ENCODE measurements at places on chromosomes 3 and 15.

GRCh38 chr15:52797625-52798501 is 7.7 kb upstream of the ONECUT1 start:
- no peak for DNase-seq

GRCh38 chr15:71055461-71055860 is 59.8 kb upstream of the THSD4 start:
- DNase-seq, result no peak

- DNase-seq, result no peak
Observed at GRCh38 chr15:85439996-85440395, 59.6 kb downstream of the AKAP13 start.

DNA sequence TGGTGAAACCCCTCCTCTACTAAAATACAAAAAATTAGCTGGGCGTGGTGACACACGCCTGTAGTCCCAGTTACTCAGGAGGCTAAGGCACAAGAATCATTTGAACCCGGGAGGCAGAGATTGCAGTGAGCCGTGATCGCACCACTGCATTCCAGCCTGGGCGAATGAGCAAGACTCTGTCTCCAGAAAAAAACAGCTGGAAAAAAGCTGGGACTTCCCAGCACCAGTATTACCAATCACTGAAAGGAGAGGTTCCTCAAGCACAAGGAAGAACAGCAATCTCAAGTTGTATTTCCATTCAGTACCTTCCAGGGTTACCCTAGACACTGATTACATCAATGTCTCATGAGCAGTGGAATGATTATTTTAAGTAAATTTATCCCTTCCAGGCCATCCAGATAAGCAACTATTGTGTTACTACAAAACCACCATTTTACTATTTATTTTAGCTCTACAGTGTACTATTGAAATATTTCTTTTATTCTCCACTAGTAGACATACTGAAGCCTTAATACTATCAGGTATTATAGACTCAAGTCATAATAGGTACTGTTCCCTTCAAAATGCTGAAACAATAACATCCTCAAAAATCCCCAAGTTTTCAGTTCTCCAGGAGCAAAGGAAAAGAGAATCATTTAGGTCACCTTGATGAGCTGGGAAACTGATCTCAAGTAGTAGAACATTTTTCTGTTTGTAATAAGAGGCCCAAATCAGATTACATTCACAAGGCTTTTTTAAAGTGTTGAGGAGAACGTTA is 54.8 kb upstream of the VGLL4 start:
- DNase-seq, result no peak

GRCh38 chr15:96346409-96346970 is 16.0 kb downstream of the NR2F2 start:
- no peak for DNase-seq

GRCh38 chr3:53194210-53195065 is 33.4 kb downstream of the PRKCD start:
- no peak for DNase-seq

GRCh38 chr3:185724761-185725160 is 100.1 kb downstream of the IGF2BP2 start:
- DNase-seq, result no peak

DNA sequence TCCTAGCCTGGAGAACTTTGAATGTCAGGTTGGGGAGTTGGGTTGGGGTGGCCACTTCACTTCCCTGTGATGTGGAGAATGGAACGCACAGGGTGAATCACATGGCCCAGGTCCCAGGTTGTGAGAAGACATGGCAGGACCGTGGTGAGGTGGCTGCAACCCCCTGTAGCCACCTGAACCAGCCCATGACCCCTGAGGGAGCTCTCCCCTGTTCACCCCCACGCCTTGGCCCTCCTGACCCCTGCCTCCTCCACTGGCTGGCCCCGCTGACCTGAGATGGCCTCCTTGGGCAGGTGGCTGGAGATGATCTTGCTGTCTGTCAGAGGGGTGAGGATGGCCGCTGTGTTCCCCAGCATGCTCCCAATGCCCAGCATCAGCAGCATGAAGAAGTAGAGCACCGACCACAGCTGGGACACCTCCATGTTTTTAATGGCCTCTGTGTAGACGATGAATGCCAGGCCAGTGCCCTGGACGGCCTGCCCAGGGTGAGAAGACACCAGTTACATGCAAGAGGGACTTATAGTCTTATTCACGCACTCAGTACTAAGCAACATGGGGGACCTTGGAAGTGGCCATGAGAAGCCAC is 31.0 kb downstream of the SLC6A20 start:
- DNase-seq, result no peak

- no peak for DNase-seq
Observed at GRCh38 chr3:171239757-171240503, 213.4 kb upstream of the SLC2A2 start.

DNA sequence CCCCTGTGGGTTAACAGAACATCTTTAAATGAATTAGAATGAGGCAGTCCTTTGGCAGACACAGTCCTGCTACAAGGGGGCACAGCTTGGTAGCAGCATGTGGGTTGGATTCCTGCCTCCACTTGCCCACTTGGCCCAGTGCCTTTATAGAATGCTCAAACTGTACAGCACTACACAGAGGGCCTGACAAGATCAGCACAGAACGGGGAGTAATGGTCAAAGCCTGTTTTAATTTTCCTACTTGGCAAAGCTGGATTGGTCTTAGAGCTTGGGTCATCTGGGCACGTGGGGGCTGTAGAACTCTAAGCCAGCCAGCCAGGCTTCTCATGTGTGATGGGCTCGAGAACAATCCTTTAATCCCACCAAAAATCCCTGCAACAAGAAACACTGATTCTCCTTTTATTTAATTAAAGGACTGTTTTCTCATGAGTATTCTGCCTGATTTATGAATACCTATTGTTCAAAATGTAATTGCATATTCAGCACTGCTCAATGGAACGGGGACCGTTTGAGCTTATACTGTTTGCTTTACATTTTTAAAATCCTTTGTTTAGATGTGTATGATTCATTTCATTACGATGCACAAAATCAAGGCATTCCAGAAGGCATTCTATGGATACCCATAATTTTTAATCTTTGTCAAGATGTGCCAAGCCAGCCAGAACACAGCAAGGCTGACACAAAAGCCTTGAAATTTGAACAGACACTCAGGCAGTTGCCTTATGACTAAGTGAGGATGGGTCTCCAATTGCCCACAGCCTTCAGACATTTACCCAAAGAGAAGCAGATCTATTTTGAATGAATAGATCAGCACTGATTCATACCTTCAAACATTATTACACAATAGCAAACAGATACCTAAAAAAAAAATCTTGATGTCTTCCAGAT is 249.3 kb upstream of the TGFBR2 start:
- DNase-seq, result no peak

- DNase-seq, result no peak
Observed at GRCh38 chr3:83821506-83821905, 1137.3 kb upstream of the CADM2 start.

GRCh38 chr3:193828477-193828876 is 235.5 kb downstream of the OPA1 start:
- DNase-seq, result no peak

DNA sequence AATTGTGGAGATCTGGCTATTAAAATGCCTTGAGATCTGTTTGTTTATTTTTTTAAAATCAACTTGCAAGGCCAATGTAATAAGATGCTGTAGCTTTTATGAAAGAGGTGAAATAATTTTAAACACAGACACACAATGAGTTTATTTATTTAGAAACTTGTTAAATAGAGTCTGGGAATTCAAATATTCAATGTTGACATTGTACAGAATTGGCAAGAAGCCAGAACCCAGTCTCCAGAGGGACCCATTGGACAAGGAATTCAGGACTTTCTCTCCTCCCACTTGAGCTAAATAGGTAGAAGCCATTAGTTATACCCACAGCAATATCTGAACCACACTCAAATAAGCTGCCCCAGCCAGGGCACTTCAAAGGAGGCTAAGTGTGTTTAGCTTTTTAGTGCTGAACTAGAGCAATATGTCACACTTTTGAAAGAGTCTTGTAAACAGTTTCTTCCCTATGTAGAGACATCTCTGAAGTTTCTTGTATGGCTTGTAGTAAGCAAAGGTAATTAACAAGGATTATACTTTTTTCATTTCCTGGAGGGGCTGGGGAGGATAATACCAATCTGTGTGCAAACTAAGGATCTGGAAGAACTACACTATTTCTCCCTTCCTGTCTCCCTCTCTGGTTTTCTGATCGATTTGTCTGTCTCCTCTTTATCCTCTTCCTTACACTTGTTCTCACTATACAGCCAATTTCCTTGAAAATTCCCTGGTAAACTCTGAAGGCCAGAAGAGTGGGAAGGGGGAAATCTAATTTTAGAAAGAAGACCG is 6.0 kb downstream of the MECOM start:
- DNase-seq, result no peak

- DNase-seq, result no peak
Observed at GRCh38 chr15:62777671-62778070, 264.9 kb upstream of the TPM1 start.

GRCh38 chr15:27934782-27935181 is 164.3 kb downstream of the OCA2 start:
- DNase-seq, result no peak

GRCh38 chr3:37986479-37987314 is 3.9 kb upstream of the VILL start:
- no peak for DNase-seq

DNA sequence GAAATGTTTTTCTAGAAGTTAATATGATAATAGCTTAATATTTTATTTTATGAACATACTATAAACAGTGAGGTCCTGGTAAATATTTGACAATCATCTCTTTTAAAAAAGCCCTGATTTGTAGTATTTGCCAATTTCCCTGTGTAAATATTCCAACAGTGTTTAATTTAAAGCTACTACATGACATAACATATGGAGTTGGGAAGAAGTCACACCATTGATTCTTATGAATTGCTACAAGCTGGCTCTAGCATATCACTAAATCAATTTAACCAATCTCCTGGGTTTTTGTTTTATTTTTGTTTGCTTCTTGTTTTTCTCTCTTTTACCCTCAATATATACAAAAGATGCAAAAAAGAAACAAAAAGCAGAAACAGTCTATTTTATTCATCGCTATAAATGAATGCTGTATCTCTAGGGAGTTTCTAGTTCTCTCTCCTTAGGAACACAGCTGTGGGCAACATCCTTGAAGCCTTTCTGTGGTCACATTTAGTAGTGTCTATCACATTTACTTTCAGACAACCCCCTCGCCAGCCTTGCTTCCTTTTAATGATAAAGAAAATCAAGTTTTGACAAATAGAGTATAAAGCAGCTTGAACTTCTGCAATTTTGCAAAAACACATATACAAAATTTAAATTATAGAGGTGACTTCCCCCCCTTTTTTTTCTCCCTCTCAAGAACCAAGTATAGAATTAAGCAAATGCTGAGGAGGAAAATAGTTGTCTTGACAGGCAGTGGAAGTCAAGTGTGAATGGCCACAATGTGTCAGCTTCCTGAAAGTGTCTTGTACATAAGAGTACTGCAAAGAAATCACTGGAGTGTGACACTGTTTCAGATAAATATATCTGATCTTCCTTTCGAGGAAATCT is 21.4 kb downstream of the CCR1 start:
- no peak for DNase-seq

DNA sequence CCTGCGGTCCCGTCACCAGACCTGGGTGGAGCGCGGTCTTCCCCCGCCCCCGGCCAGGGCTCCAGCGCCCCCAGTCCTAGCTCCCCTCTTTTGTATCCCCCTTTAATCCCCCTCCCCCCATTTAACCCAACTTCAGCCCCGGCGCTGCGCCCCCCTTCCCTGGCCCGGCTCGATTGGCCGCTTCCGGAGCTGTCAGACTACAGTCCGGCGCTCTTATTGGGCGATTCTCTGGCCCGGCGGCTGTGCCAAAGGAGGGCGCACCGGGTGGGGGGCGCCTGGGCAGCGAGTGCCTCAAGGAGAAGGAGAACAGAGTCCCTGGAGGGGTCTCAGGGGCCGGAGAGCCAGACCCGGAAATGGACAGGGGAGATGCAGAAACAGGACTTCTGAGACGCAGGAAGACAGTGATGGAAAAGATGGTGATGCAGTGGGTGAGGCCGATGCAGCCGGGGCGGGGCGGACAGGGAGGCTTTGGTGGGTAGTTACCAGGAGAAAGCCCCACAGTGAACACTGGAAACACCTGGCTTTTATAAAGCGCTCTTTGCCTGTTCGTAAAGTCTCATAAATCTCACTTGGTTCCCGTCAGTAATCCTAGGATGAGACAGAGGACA is 1.2 kb upstream of the ADCY5 start:
- DNase-seq, result no peak

DNA sequence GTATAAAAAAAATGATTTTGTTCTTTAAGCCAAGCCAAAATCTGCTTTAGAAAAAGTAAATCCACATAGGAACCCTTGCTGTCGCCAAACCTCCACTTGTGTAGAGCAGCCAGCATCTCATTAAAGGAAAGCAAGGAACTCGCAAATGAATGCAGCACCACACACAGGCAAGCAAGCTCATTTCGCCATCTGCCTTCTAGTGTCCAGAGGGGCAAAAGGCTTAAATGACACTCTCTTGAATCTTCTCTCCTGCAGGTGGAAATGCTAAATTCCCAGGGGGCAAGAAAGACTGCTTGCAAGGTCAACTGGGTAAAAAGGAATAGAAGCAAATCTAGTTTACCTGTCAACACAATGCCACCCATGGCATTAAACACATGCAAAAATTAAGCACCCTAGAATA is 2.4 kb downstream of the MB21D2 start:
- no peak for DNase-seq

DNA sequence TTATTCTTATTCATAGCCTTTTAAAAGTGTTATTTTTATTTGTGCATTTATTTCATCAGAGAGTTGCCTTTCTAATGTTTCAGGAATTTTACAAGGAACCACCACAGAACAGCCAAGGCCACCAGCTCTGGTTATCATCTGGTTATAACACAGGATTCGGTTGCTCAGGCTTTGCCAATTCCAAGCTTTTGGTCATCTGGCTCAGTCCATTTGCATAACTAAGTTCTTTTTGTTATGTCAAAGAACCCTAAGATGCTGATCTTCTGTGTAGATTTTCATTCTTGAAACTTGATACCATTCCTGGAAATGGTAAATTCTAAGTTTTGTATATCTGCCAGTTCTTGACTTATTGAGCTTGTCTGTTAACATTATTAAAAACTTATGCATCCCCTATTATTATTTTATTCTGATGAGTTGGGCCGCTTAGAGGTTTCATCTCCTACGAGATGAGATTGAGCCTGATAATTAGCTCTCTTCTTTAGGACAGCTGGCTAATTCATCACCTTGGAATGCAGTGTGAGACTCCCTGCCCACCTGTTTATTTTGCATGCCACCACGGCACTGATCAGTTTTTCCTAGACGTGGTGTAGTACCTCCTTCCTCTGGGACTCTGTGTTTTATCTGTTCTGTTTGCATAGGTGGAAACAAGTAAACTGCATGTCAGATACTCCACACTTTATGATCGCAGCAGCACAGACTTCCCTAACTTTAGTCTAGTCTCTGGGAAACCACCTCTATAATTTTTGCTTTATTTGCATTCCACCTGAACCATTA is 264.8 kb downstream of the SLCO3A1 start:
- DNase-seq, result no peak

Data from activated CD4-positive, CD25-positive, alpha-beta regulatory T cell (primary cell).